Endothelial cell (in vitro differentiated cells): ENCODE measurements at places on chromosomes 13 and 19. TPM values are rescaled to one million over a fixed set of nuclear protein-coding genes. Genes with fewer than 3 reads are reported as not detected.

The PPP1R12C gene
- 136 TPM for total RNA-seq

The GIPC1 gene
- total RNA-seq: 106 TPM

The SYCN gene
- not detected for total RNA-seq

The LAIR1 gene
- 2.1 TPM for total RNA-seq

The MEF2B gene
- total RNA-seq: 0.97 TPM

The CNN1 gene
- 1.5 TPM for total RNA-seq

The MEIOSIN gene
- not detected for total RNA-seq

The KASH5 gene
- 0.26 TPM for total RNA-seq

The S1PR5 gene
- not detected for total RNA-seq

The KLK15 gene
- total RNA-seq: not detected

DNA sequence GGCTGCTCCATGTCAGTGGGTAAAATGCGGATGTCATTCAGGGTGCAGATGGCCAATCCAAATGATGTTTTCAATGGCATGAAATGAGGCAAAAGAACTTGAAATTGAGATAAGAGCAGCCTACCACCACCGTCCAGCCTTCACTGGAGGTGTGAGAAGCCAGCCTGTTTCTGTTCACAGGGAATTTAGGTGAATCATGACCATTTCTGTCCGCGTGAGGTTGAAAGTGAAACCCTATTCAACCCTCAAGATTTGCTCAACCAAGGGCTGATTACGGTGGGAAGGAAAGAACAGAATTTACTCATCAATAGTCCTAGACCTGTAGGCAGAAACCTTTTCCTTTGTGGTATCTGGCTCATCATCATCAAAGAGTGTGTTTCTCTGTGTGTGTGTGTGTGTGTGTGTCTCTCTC, 370.7 kb downstream of the COG6 start:
- no peak for DNase-seq
- H3K4me1 ChIP-seq: no peaks in the 10 kb centered on the region
- H3K27ac ChIP-seq: no peak overlapping the region
- no peaks in the 10 kb centered on the region for H3K36me3 ChIP-seq

GRCh38 chr13:84243340-84243739, 361.1 kb upstream of the SLITRK1 start:
- no peak for DNase-seq
- no peaks in the 10 kb centered on the region for H3K27me3 ChIP-seq
- no peak overlapping the region for H3K27ac ChIP-seq
- H3K4me3 ChIP-seq: no peak overlapping the region
- no peaks in the 10 kb centered on the region for H3K36me3 ChIP-seq

DNA sequence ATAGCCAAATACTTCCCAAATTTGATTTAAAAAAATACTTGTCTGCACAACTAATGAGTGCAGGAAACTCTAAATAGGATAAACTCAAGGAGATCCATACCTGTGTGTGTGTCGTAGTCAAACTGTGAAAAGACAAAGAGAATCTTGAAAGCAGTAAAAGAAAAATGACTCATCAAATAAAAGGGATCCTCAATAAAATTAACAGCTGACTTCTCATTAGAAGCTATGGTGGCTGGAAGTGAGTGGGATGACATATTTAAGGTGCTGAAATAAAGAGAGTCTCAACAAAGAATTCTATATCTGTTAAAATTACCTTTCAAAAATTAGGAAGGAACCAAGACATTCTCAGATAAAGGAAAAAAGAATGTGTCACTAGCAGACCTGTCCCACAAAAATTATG, 13.7 kb downstream of the RNASEH2B start:
- no peak overlapping the region for H3K27ac ChIP-seq
- H3K4me3 ChIP-seq: no peak overlapping the region
- H3K4me1 ChIP-seq: no peaks in the 10 kb centered on the region
- H3K36me3 ChIP-seq: peaks cover 9% of the 10 kb centered on the region

GRCh38 chr19:48812094-48812929, 1.5 kb upstream of the BCAT2 start:
- peaks cover 9% of the 10 kb centered on the region for H3K36me3 ChIP-seq
- H3K27me3 ChIP-seq: peaks cover 11% of the 10 kb centered on the region
- H3K4me1 ChIP-seq: peaks cover 14% of the 10 kb centered on the region
- peak; percentile 52 for DNase-seq

- peaks cover 7% of the 10 kb centered on the region for H3K4me1 ChIP-seq
- peaks cover 8% of the 10 kb centered on the region for H3K36me3 ChIP-seq
- DNase-seq: no peak
- H3K27me3 ChIP-seq: peaks cover 1% of the 10 kb centered on the region
These were observed 108.3 kb downstream of the ABCC4 start for GRCh38 chr13:95192998-95193397.

- peaks cover 7% of the 10 kb centered on the region for H3K36me3 ChIP-seq
- H3K27ac ChIP-seq: no peak overlapping the region
- H3K27me3 ChIP-seq: peaks cover 1% of the 10 kb centered on the region
- no peaks in the 10 kb centered on the region for H3K4me1 ChIP-seq
- no peak overlapping the region for H3K4me3 ChIP-seq
These were observed 130.1 kb upstream of the ZNF91 start for GRCh38 chr19:23525276-23525852.

- H3K4me3 ChIP-seq: no peak overlapping the region
- DNase-seq: no peak
- H3K36me3 ChIP-seq: peaks cover 9% of the 10 kb centered on the region
- no peaks in the 10 kb centered on the region for H3K27me3 ChIP-seq
These were observed 14.0 kb downstream of the CEACAM16 start for GRCh38 chr19:44712864-44713515.

GRCh38 chr19:14804765-14805164, 26.4 kb upstream of the ADGRE2 start:
- H3K4me1 ChIP-seq: no peaks in the 10 kb centered on the region
- no peak overlapping the region for H3K4me3 ChIP-seq
- no peak for DNase-seq
- no peaks in the 10 kb centered on the region for H3K27me3 ChIP-seq
- no peaks in the 10 kb centered on the region for H3K36me3 ChIP-seq
- H3K27ac ChIP-seq: no peak overlapping the region

- H3K4me3 ChIP-seq: no peak overlapping the region
- no peak for DNase-seq
- H3K36me3 ChIP-seq: no peaks in the 10 kb centered on the region
- peaks cover 5% of the 10 kb centered on the region for H3K27me3 ChIP-seq
These were observed 431.7 kb downstream of the EFNB2 start for GRCh38 chr13:106103779-106104178.

DNA sequence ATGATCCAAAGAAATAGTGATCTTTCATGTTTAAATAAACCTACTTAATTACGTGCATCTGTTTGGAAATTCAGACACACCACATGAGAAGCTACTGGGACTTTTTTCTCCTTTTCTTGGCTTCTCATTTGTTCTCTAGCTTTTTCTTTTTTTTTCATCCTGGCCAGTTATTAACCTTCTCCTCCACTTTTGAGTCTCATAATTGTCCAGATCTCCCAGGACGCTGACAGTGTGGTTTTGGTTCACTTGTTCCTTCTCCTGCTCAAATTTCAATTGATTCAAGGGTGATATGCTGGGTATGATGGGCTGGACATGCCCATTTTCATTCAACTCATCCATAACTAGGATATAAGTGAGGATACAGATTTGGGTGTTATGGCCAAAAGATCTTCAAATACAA, 152.3 kb downstream of the TM9SF2 start:
- no peaks in the 10 kb centered on the region for H3K36me3 ChIP-seq
- H3K4me1 ChIP-seq: peaks cover 16% of the 10 kb centered on the region
- no peak overlapping the region for H3K4me3 ChIP-seq
- DNase-seq: no peak

- no peak for DNase-seq
- no peak overlapping the region for H3K27ac ChIP-seq
- H3K4me3 ChIP-seq: peak overlapping the region; percentile 94
- peaks cover 9% of the 10 kb centered on the region for H3K4me1 ChIP-seq
- no peaks in the 10 kb centered on the region for H3K36me3 ChIP-seq
- peaks cover 2% of the 10 kb centered on the region for H3K27me3 ChIP-seq
These were observed 1.4 kb downstream of the UHRF1 start for GRCh38 chr19:4910594-4911281.

GRCh38 chr13:54614726-54615125, 1586.1 kb downstream of the OLFM4 start:
- H3K36me3 ChIP-seq: no peaks in the 10 kb centered on the region
- no peaks in the 10 kb centered on the region for H3K4me1 ChIP-seq
- H3K27me3 ChIP-seq: no peaks in the 10 kb centered on the region
- DNase-seq: no peak

DNA sequence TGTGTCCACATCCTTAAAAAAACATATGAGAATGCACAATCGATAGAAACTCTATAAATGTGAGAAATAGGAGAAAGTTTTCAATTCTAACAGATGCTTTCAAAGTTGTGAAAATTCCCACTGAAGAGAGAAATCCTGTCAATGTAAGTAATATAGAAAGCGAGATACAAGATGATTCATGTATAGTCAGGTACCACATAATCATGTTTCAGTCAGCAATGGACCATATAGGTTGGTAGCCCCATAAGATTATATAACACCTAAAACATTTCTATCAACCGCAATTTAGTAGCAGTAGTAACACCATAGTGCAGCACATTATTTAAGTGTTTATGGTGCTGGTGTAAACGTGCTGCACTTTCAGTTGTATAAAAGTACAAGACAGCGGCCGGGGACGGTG, 18.5 kb downstream of the ZNF791 start:
- DNase-seq: no peak
- H3K27me3 ChIP-seq: no peaks in the 10 kb centered on the region
- peaks cover 54% of the 10 kb centered on the region for H3K36me3 ChIP-seq
- H3K27ac ChIP-seq: no peak overlapping the region
- no peaks in the 10 kb centered on the region for H3K4me1 ChIP-seq

GRCh38 chr19:35903550-35904179, 1.3 kb downstream of the HCST start:
- no peak overlapping the region for H3K27ac ChIP-seq
- H3K4me3 ChIP-seq: peak overlapping the region; percentile 63
- H3K4me1 ChIP-seq: peaks cover 19% of the 10 kb centered on the region
- peaks cover 15% of the 10 kb centered on the region for H3K27me3 ChIP-seq
- H3K36me3 ChIP-seq: no peaks in the 10 kb centered on the region

DNA sequence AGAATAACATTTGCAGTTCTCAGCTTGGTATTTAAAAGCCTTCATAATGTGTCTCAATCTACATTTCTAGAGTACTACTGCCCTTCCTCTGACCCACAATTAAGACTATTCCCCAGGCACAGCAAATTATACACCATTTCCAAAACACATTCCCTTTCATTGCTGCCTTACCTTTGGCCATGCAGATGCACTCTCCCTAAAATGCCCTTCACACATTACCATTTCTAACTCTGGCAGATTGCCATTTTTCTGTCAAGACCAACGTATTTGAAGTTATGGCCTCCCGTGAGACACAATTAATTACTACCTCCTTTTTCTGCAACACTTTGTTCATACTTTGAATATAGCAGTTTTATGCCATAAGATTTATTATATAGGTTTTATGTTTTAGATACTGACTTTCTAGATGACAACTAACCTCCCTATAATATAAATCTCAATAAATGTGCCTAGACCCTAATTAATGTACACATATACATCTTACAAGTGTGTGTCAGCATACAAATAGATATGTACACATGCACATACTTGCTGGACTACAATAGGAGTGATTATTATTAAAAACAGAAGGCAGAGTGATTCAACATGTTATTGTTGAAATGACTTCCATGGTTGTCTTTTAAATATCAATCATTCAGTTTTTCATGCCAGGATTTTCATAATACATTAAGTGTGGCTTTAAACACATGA, 2902.5 kb downstream of the PCDH9 start:
- H3K27me3 ChIP-seq: peaks cover 1% of the 10 kb centered on the region
- H3K4me3 ChIP-seq: no peak overlapping the region
- no peak overlapping the region for H3K27ac ChIP-seq
- no peak for DNase-seq

- DNase-seq: no peak
- no peaks in the 10 kb centered on the region for H3K36me3 ChIP-seq
- H3K4me1 ChIP-seq: no peaks in the 10 kb centered on the region
- H3K4me3 ChIP-seq: no peak overlapping the region
- H3K27ac ChIP-seq: no peak overlapping the region
- no peaks in the 10 kb centered on the region for H3K27me3 ChIP-seq
These were observed 496.2 kb upstream of the KLHL1 start for GRCh38 chr13:70604448-70604847.

DNA sequence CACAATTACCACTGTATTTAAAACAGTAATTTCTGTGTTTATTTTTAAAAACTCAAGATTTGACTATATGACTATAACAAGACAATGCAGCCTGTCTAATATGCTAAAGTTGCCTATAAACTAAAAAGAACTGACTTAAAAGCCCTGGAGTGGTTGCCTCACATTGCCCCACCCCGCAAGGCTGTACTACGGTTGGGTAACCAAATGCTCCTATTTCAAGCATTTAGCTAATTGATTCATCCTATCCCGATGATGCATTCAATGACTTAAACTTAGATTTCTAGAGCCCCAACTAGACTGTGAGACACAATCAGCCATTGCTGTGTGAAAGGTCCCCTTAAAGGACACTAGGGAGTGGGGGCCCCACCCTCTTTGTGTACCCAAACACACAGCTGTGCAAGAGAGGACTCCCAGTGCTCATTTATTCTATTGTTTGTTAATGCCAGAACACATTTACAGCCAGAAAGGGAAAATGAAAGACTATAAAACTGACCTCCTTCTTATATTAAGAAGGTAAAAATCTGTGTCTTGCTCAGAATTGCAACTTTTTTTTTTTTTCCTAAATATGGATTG, 66.9 kb downstream of the MIPEP start:
- H3K27me3 ChIP-seq: no peaks in the 10 kb centered on the region
- peaks cover 6% of the 10 kb centered on the region for H3K36me3 ChIP-seq
- no peak for DNase-seq
- H3K4me1 ChIP-seq: no peaks in the 10 kb centered on the region

DNA sequence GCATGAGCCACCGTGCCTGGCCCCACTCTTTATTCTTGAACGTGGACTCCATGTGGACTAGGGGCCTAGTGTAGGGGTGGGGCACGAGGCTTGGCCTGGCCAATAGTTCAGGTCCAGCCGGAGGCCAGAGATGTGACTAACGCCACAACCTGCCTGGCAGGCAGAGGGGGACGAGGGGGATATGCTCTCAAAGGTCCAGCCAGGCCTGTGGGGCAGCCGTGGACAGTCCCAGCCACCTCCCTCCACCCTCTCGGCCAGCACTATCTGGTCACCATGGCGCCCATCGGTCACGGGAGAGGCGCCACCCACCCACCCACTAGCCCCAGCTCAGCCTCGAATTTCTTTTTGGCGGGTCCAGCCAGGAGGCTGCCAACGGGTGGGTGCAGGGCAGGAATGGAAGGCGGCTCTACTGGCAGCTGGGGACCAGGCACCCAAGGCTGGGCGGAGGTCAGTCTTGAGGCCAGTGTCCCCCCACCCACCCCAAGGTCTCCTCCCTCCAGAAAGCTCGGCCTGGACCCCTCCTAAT, 2.2 kb upstream of the CERS1 start:
- H3K27ac ChIP-seq: no peak overlapping the region
- peaks cover 16% of the 10 kb centered on the region for H3K27me3 ChIP-seq
- H3K4me1 ChIP-seq: no peaks in the 10 kb centered on the region
- no peak overlapping the region for H3K4me3 ChIP-seq
- H3K36me3 ChIP-seq: peaks cover 19% of the 10 kb centered on the region
- DNase-seq: no peak

- H3K4me1 ChIP-seq: no peaks in the 10 kb centered on the region
- no peaks in the 10 kb centered on the region for H3K27me3 ChIP-seq
- no peaks in the 10 kb centered on the region for H3K36me3 ChIP-seq
- H3K4me3 ChIP-seq: no peak overlapping the region
These were observed 526.2 kb downstream of the UQCRFS1 start for GRCh38 chr19:28686756-28687155.

GRCh38 chr13:73467125-73467524, 408.3 kb downstream of the KLF5 start:
- H3K4me1 ChIP-seq: no peaks in the 10 kb centered on the region
- no peak for DNase-seq
- no peaks in the 10 kb centered on the region for H3K27me3 ChIP-seq
- H3K27ac ChIP-seq: no peak overlapping the region
- H3K4me3 ChIP-seq: no peak overlapping the region
